Myometrial cell (primary cell): ENCODE measurements at places on chromosomes 5 and 9. TPM values are rescaled to one million over a fixed set of nuclear protein-coding genes. Genes with fewer than 3 reads are reported as not detected.

PCDHGB3 gene
- total RNA-seq: 0.58 and 0.71 TPM in 2 replicates

BBLN gene
- total RNA-seq: 256 and 309 TPM in 2 replicates

MSX2 gene
- total RNA-seq: 0.53 TPM in 1 of 2 replicates, not detected in the other

CCL27 gene
- 0.58 TPM in 1 of 2 replicates, not detected in the other for total RNA-seq

CYSRT1 gene
- total RNA-seq: 2.3 and 2.8 TPM in 2 replicates

CDX1 gene
- not detected in 2 replicates for total RNA-seq

EGFL7 gene
- 18.7 and 19.3 TPM in 2 replicates for total RNA-seq

LIFR gene
- total RNA-seq: 20.5 and 22.3 TPM in 2 replicates

ANKRD18B gene
- total RNA-seq: 0.71 and 2.0 TPM in 2 replicates

CARTPT gene
- not detected in 2 replicates for total RNA-seq

TRAF1 gene
- total RNA-seq: 2.9 and 3.9 TPM in 2 replicates

AQP7 gene
- total RNA-seq: not detected in 2 replicates

KIF3A gene
- total RNA-seq: 3.9 and 4.9 TPM in 2 replicates

MATR3 gene
- 187 and 199 TPM in 2 replicates for total RNA-seq

SLC25A2 gene
- total RNA-seq: under 0.01 TPM in 1 of 2 replicates, not detected in the other

FSD1L gene
- 1.2 and 3.2 TPM in 2 replicates for total RNA-seq

AK8 gene
- 0.18 TPM in 1 of 2 replicates, not detected in the other for total RNA-seq

PCDHGA4 gene
- 0.58 and 2.1 TPM in 2 replicates for total RNA-seq

CYFIP2 gene
- total RNA-seq: 1.1 and 1.4 TPM in 2 replicates
